ENCODE measurements at places on chromosomes 3 and 15.

DNA sequence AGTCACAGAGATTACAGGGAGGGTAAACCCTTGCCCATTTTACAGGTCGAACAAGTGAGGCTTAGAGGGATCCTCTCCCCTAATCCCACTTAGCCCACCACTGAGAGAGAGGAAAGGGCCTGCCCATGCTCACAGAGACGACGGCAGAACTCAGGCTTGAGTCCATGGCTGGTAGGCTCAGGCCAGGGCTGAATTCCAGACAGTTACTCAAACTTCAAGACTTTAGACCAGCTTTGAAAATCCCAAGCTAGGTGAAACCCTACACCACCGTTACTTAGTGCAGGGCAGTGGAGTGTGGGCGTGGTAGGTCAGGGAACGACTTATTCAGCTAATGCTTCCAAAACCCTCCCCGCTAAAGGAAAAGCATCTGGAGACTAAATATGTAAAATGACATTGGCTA, 16.4 kb downstream of the GRIP2 start:
- no peak for DNase-seq

- peak; percentile 70 for DNase-seq
Measured at GRCh38 chr3:159280386-159281191, 478.7 kb downstream of the MFSD1 start.

DNA sequence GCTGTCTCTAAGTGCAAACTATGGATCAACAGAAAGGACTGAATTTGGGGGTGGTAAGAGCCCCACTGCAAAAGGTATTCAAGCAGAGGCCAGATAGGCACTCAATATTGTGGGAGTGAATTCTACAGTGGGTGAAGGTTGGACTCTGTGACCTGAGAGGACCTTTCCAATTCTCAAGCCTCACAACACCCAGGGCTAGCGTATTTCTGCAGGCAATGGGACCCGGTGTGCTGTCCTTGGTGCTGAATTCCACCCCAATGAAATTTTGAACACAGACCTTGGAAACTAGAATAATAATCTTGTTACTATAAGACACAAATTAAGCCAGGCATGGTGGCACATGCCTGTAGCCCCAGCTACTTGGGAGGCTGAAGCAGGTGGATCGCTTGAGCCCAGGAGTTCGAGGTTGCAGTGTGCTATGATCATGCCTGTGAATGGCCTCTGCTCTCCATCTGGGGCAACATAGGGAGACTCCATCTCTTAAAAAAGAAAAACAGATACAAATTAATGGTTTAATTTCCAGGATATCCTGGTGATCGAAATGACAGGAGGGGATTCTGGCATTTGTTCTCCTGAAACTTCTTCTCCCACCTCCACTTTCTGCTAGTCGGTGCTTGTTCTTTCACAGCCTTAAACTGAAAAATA, 135.4 kb downstream of the RAB11A start:
- DNase-seq, result no peak

DNA sequence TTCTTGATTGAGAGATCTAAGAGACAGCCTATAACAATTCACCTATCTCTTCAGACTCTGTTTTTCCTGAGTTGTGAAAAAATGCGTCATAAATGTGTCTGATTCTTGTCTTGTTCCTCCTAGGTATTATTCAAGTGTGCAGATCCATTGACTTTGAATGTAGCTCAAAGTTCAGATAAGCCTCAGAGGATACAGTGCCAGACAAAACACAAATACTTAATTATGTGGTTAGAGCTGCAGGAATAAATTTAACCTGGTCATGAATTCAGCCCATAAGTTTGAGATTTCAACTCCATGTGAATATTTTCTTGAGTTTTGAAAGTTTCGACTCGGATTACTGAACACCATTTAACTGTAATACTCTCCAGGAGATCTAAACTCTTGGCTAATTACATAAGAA, 174.0 kb downstream of the ECT2 start:
- DNase-seq, result no peak

GRCh38 chr15:79025802-79026201, 64.8 kb downstream of the RASGRF1 start:
- DNase-seq, result no peak

GRCh38 chr15:61750271-61751084, 309.8 kb downstream of the VPS13C start:
- DNase-seq, result no peak

DNA sequence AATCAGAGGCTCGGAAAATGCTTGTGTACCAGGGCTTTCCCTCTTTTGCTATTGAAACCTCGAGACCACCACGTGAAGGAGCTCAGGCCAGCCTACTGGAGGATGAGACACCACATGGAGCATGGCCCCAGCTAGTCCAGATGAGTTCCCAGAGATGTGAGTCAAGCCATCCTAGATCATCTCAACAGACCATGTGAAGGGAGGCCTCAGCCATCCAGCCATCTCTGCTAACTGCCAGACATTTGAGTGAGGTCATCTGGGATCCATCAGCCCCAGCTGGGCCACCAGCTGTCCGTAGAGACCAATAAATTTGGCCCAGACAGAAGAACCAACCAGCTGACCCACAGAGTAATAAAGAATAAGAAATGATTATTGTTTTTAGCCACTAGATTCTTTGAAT, 62.8 kb upstream of the PROK2 start:
- DNase-seq, result no peak

DNA sequence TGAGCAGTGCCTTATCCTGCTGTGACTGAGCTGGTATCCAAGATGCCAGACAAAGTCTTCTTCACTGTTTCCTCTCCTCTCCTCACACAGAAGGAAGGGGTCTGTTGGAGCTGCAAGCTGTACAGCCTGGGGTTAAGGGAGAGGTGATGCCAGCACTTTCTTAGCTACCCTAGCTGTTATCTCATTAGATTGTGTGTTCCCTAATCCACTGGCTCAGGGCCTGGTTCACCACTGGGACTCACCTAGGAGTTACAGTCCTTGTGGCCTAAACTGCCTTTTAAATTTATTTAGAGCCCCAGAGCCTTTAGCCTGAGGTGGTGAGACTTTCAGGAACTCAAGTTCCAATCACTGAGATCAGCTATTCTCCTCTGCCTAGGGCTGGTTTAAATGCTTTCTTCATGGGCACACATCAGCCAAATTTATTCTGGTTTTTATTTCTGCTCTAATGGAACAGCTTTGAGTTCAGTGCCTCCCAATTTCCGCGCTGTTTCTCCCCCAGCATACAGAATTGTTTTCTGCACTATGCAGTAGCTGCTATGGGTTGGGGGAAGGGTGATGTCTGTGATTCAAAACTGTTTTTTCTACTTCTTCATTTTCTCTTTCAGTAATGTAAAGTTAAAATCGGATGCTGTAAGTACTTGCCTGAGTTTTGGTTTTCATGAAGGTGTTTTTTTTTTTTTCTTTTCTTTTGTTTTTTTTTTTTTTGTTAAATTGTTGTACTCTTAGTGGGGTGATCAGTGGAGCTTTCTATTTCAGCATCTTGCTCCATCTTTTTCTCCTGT, 198.8 kb downstream of the DOCK3 start:
- DNase-seq, result no peak

DNA sequence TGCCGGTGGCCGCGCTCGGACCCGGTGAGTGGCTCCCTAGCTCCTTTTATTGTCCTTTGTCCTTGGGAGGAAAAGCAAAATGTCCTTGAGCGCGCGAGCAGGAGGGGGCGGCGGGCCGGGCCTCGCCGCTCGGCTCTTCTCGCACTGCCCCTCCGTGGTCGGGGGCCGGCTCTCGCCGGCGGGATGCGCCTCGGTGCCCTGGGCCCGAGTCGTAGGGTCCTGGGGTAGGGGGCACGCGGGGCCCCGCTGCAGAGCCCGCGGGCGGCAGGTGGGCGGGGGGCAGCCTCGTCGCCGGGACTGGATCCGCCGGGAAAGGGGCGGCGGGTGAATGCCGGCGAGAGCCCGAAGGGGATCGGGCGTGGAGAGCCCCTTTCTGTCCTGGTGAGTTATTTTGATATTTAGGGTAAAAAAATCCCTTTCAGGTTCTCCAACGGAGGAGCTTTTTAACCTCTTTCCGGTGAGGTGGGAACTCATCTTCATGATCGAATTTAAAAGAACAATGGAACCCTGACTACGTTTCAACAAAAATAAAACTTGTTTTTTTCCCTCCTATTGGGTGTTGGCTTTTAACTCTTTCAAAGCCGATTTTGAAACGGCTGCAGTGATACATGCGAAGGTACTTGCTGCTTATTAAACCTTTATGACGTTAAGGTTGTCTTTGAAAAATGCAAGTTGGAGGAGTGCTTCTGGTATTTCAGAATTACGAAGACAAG, 16.8 kb upstream of the CHD2 start:
- DNase-seq, result no peak

GRCh38 chr3:152283492-152284381, 15.0 kb downstream of the MBNL1 start:
- no peak for DNase-seq

DNA sequence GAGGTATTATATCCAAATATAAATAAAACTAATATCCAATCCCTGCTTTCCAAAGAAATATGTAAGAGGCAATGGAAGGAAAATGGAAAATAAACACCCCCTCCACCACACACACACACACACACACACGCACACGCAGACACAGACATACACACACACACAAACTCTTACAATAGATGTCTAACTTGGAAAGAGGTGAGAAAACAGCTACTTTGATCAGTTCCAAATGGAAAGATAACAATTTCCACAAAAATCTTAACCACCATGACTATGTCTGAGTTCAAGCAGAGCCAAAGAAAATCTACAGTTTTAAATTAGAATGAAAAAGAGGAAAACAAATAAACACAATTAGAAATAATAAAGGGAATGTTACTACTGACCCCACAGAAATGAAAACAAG, 285.3 kb upstream of the TGFBR2 start:
- DNase-seq, result no peak

- no peak for DNase-seq
Measured at GRCh38 chr3:119700920-119701734, 1.7 kb upstream of the CFAP91 start.

GRCh38 chr3:138338811-138339210, 9.2 kb upstream of the NME9 start:
- DNase-seq, result no peak

GRCh38 chr15:36557364-36557763, 22.1 kb upstream of the CDIN1 start:
- DNase-seq, result no peak

DNA sequence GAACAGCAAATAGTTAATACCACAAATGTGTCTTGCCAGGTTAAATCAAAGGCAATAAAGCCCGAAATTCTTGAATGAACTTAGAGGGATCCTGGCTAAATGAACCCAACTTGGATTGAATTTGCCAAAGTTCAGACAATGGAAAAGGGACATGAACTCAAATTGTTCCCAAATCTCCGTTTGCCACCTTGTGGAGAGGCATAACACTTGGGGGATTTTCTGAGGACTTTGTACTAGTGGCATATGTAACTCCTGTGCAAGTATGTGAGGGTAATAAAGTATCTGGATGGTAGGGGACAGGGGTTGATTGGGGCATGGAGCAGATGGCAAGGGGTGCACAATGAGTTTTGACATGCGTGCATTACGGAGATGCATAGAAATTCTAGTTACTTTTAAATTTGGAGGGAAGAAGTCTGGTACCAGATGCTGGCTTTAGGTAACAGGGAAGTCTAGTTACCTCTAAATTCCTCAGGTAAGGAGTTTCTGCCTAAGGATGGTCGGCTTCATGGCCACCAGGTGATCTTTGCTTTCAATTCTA, 1.2 kb upstream of the TCAIM start:
- DNase-seq, result no peak

GRCh38 chr15:24761704-24762302, 86.2 kb downstream of the NPAP1 start:
- DNase-seq, result no peak

- no peak for DNase-seq
Measured at GRCh38 chr15:73244333-73244732, 124.4 kb downstream of the HCN4 start.

- DNase-seq, result no peak
Measured at GRCh38 chr3:8542190-8543135, 40.8 kb downstream of the LMCD1 start.

- no peak for DNase-seq
Measured at GRCh38 chr3:169299129-169299528, 364.4 kb downstream of the MECOM start.

GRCh38 chr15:74610302-74610951, 5.2 kb upstream of the CLK3 start:
- DNase-seq, result no peak

GRCh38 chr15:31161951-31162350, 60.4 kb upstream of the TRPM1 start:
- DNase-seq, result no peak

- DNase-seq, result no peak
Measured at GRCh38 chr15:94259121-94259751, 27.9 kb downstream of the MCTP2 start.

DNA sequence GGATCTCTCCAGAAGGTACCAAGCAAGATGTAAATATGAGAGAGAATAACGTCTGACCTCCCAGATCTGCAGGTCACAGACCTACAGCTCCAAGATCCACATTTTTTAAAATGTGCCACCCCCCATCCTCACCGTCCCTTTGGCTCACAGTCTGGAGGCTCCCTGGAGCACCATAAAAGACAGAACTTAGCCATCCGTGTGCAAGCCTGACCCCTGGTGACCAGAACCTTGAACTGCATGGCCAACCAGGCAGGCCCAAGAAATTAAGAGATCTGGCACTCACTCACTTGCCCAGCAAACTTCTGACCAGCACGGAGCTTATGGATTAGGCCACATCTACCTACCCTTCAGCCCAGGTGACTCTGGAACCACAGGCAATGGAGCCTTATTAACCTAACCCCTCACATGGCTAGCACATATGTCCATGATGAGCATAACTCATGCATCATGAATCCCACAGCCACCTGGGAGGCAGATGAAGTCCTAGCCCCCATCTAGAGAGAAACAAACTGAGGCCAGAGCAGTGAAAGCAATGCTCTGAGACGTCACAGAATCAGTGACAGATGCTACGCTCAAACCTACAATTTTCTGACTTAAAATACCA, 275.3 kb downstream of the UACA start:
- DNase-seq, result peak; percentile 54

DNA sequence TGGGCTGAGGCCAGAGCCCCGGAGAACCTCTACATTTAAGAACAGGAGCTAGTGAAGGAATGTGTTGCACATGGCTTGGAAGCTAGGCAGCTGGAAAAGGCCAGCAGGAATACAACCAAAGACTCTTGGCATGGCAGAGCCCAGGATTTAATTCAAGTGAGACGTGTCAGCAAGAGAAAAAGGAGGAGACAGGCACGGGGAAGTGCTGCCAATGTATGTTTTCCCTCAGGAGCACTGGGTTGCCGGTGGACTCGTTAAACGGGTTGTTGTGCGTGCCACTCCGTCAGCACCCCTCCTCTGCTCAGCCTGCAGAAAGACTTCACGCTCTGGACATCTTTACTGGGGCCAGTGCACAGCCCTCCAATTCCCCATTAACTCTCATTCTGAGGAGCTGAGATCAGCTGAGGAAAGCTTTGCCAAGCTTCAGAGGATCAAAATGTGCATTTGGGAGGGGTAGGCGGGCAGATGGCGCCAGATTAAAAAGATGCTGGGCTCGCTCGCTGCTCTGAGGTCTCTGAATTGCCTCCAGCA, 103.7 kb downstream of the PDZRN3 start:
- DNase-seq, result no peak

GRCh38 chr15:51883271-51883837, 53.9 kb downstream of the TMOD3 start:
- no peak for DNase-seq

DNA sequence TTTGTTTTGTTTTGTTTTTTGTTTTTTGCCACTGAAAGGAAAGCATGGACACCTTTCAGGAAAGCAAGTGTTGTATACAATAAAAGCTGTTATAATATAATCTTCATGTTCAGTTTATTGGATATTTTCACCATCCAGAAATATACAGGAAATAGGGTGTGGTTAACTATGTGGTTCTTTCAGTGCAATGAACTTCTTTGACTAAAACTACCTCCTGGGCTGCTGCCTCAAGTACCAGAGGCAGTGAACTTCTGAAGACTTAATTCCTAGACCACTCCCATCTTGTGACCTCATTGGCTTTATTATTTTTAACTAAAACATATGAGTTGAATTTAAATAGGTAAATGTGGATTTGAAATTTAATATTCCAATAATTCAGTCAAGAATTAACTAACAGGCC, 27.1 kb upstream of the TBL1XR1 start:
- no peak for DNase-seq
